ENCODE measurements at places on chromosomes 7 and 10. TPM values are rescaled to one million over a fixed set of nuclear protein-coding genes. Genes with fewer than 3 reads are reported as not detected.

Gene NUTM2A
- 1.7 TPM for total RNA-seq

Gene TAX1BP1
- 29.7 TPM for total RNA-seq

Gene VKORC1L1
- total RNA-seq, result 6.9 TPM

Gene AFAP1L2
- 9.0 TPM for total RNA-seq

Gene ICA1
- total RNA-seq, result 2.1 TPM

Gene VIPR2
- not detected for total RNA-seq

Gene HOXA10
- 22.1 TPM for total RNA-seq

Gene TEX36
- not detected for total RNA-seq

Gene NRBF2
- 36.5 TPM for total RNA-seq

Gene ARHGAP21
- 18.7 TPM for total RNA-seq

Gene IL6
- total RNA-seq, result 2.0 TPM

Gene IDI1
- total RNA-seq, result 105 TPM

Gene GIMAP4
- not detected for total RNA-seq

Gene FAM25A
- total RNA-seq, result not detected

Gene NEBL
- 5.4 TPM for total RNA-seq

Gene GAD2
- total RNA-seq, result not detected

Gene RAMP3
- total RNA-seq, result not detected
